ENCODE measurements at places on chromosomes 7 and 10. TPM values are rescaled to one million over a fixed set of nuclear protein-coding genes. Genes with fewer than 3 reads are reported as not detected.

The BTBD16 gene
- total RNA-seq = under 0.01 TPM

DNA sequence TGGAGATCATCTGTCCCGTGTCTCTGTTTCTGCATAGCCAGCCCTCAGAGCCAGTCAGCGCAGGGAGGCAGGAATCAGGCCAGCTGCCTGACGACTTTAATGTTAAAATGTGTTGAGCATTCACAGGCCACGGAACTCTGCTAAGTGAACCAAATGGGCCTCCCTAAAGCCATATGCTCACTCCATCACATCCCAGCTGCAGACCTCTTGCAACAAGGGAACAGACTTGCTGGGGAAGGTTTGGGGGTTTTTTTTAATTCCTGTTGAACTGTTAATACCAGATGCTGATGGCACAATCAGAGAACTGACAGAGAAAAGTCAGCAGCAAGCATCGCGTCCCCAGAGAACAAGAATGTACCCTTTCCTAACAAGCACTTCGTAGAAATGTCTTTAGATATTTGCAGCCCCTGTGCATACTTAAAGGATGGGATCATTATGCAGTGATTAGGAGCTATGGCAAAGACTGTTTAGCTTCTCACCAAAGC is 900.4 kb upstream of the AUTS2 start:
- no peak for DNase-seq

The OR6V1 gene
- total RNA-seq = not detected

DNA sequence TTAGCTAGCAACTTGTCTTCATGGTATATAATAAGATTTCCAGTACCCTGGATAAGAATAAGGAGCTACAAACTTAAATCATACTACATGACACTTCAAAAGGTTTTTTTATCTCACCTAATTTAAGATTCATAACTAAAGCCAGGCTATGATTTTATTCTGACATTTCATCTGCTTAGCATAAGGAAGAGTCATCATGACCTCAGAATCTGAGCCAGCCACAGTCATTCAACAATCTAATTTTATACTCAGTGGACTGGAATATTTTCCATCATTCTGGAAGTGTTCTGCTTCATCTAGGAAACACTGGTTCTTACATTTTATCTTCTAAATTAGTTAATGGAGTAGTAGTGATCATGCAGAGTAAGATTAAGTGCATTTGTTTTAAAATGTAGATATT is 102.1 kb upstream of the KCND2 start:
- no peak for DNase-seq

- DNase-seq = no peak
Observed at GRCh38 chr7:96953676-96954513, 51.5 kb upstream of the DLX6 start.

DNA sequence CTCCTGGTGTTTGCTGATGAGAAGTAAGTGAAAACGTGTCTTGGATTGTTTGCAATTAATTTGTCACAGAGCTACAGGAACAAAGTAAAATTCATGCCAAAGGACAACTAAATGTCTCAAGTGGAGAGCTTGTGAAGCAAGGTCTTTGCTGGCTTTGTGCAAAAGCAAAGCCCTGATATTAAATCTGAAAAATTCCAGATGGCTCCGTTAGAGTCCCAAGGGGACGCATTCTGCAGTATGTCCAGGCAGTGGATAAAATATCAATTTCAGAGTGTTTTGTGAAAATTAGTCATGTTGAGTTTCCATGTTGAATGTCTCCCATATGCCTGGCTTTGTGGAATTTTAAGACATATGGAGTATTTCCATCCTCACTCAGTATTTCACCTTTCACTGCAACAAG is 102.5 kb upstream of the PTN start:
- no peak for DNase-seq

DNA sequence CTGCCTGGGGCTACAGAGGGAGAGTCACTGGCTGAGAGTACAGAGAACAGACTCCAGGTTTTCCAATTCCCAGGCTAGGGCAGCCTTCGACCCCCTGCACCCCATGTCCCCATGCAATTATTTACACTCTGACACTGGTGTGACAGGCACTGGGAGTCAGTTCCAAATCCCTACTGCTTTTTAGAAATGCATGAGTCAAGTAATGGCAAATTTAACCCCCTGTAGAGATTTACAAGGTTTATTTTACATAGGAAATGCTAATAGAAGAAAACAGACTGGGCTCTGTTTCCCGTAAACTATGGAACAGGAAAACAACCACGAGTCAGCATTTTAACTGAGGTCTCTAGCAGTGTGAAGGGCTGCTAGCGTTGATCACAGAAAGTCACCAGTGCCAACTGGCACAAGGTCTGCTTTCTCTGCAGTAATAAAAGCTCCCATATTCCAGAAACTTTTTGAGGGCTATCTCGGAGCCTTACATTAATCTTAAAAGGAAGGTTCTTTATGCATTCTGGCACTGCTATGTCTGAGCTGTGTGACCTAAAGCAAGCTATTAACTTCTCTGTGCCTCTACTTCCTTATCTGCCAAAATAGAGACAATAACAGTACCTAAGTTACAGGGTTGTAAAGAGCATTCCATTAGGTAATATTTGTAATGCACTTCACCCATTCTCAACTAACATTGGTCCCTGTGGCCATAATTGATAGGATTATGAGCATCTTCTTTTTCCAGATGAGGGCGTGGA is 28.2 kb downstream of the NOD1 start:
- DNase-seq = no peak

The CYP3A4 gene
- not detected for total RNA-seq

DNA sequence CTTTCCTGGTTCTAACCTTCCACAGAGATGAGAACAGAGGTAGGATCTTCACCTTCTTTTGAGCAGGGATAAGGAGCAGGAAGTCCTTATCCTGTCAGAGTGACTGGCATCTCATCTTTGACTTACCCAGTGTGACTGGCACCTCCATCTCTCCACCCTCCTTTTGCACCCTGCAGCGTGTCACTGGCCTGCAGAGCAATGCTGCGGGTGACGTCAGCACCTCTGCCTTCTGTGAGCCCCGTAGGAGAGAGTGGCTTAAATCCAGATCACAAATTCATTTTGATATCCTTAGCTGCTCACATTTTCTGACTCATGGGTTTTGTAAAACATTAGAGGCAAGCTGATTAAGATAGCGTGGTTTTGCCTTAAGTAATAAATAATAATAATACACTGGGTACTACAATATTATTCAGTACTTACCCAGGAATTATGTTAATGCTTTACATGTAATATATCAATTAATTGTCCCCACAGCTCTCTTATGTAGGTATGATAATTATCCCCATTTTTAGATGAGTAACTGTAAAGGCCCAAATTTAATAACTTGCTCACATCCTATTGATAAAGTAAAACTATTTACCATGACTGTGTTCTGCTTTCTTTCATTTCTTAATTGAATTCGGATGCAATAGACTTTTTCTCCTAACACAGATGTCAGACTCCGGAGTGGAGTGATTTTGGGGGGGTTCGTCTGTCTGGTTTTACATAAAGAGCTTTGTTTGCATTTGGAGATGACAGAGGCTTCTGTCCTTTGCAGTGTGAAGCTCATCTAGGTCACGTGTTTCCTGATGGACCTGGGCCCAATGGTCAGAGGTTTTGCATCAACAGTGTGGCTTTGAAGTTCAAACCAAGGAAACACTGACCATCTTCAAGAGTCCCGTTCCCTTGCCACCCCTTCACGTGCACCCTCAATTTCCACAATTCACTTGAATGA is 24.9 kb downstream of the MSRB2 start:
- DNase-seq = no peak

- DNase-seq = no peak
Observed at GRCh38 chr7:105246256-105246655, 142.5 kb downstream of the SRPK2 start.

DNA sequence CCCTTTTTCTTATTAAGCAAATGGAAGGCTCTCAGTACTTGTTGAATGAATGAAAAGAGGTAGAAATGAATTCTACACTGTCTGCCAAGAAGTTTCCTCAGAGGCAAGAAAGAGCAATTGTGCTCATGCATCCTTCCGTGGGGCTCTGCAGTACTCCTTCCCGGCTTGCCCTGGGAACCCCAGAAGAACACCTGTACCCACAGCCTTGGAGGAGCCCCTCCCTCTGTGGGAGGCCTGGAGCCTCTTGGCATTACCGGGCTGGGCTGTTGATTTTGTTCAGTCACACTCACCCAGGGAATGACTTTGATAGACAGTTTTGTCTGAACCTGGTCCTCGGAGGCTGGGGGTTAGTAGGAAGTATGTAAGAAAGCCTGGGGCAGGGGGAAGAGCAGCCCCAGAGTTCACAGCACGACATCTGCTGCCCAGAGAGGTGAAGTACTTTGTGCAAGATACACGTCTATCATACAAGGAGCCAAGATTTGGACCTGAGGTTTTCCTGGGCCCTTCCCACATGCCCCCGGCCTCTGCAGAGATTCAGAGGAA is 134.8 kb upstream of the GDF10 start:
- no peak for DNase-seq

- DNase-seq = no peak
Observed at GRCh38 chr7:89160107-89160506, 364.6 kb upstream of the TEX47 start.

- DNase-seq = no peak
Observed at GRCh38 chr10:29600067-29600466, 34.7 kb downstream of the SVIL start.

GRCh38 chr7:115964799-115965198 is 65.8 kb downstream of the TFEC start:
- DNase-seq = no peak

The FBXL13 gene
- total RNA-seq = 0.20 TPM

DNA sequence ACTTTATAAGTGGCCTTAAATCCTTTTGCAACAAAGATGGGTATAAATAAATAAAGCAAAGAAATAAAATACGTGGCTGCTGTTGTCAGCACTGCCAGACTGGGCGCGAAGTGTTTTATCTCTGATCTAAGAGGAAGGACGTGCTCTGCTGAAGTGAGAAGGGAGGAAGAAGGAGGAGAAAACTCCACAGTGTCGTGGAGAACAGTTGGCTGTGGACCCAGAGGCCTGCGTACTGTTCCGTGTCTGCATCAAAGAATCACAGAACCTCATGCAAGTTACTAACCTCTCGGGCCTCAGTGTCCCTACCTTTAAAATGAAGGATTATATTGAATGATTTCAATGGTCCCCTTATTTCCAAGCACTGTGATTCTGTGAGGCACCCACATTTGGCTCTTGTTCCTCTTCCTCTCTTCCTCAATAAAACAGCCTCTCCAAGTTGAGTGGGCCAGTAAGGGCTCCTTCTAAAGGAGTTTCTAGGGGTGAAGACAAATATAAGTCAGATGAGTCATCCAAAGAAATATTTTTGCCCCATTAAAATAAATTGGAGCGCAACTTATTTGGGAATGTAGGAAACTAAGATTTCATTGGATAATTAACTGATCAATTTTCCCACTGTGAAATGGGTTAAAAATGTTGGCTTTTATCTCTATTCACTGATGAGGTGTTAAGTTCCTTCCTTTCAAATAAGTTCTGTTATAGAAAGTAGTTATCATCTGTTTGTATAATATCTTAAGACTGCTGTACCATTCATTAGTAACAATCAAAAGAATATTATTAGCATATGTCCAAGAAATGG is 126.9 kb upstream of the EFCAB10 start:
- no peak for DNase-seq

The LIMK1 gene
- 13.7 TPM for total RNA-seq

DNA sequence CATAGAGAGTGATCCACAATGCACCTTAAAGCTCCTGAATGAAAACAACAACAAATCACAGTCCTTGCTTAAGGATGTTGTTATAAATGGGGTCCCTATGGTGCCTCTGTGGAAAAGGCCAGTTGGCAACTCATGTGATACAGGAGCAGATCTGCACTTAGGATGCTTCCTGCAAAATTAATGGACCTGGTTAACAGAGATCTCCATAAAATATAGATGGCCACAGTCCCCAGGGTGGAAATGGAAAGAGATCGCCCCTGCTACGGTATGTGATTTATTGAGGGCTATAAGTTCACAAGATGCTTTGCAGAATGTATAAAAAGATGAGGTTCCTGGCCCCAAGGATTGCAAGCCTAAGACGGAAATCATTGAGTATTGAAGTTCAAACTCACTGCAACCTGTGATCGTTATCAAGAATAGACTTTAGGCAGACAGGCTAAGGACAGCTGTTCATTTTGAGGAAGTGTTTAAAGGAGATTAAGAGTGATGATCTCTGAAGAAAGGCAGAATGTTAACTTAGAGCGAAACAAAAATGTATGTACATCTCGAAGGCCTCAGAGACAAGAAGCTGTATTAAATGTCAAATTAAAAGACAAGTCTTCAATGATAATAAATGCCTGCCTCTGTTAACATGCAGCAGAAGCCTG is 174.1 kb upstream of the PLPP4 start:
- no peak for DNase-seq

The ANLN gene
- 6.3 TPM for total RNA-seq
